ENCODE measurements at places on chromosomes 7 and 10. TPM values are rescaled to one million over a fixed set of nuclear protein-coding genes. Genes with fewer than 3 reads are reported as not detected.

The PYROXD2 gene
- 3.6 TPM for total RNA-seq

The ODAD2 gene
- total RNA-seq = 3.8 TPM

The OR2A7 gene
- total RNA-seq = not detected

DNA sequence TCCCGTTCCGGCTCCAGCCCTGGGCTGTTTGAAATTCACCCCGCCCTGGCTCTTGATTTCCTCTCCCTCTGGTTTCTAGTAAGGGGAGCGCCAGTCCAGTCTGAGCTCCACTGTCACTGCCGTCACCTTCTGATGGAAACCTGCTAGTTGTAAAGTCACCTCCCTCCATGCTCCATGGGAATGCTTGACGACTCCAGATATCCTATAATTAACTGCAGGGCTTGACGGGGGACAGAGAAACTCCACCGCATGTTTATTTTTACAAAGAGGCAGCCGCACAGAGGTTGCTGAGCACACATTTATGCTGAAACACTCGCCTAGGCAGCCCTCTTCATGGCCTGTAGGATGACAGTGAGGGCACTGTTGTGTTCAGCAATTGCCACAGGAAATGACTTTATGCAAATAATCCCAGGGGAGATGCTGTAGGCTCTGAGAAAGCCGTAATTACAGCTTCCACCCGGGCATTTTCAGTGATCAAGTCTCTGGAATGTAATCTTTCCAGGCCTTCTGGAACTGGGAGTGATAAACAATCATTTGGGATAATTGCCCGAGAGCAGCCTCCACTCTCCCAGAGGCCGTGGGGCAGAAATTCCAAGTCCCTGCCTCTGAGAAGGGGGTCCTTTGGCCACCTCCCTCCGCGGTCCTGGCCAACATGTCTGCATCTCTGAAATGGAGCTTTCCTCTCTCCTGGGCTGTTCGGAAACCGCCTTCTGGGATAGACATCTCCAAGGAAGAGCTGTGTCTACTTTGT lies 300.5 kb downstream of the KLF6 start:
- peak; percentile 64 for DNase-seq

GRCh38 chr7:96330193-96330592 lies 8.3 kb upstream of the SLC25A13 start:
- DNase-seq = peak; percentile 30

GRCh38 chr10:122190176-122190943 lies 80.7 kb upstream of the BTBD16 start:
- no peak for DNase-seq

GRCh38 chr7:114070246-114070645 lies 151.4 kb upstream of the PPP1R3A start:
- no peak for DNase-seq

GRCh38 chr7:148383651-148384050 lies 206.9 kb upstream of the C7orf33 start:
- DNase-seq = no peak

GRCh38 chr10:7738536-7739407 lies 35.7 kb downstream of the ITIH2 start:
- no peak for DNase-seq

DNA sequence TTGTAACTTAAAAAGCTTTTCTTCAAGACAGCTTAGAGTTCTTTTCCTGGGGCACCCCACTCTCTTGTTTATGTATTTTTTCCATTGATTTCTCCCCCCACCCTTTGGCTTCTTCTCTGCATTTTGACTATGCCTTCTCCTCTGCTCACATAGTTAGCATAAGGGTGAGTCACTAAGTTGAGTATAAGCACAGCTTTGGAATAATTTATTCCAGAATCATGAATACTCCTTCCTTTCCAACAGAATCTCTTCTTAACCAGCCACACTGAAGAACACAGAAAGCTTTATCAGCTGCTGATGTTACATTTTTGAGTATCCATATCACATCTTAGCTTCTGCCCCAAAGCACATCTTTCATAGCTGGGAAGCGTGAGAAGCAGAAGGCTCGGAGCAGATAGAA lies 449.5 kb upstream of the MKI67 start:
- DNase-seq = no peak

- no peak for DNase-seq
These were observed 279.8 kb downstream of the SEC23IP start for GRCh38 chr10:120172356-120172755.

DNA sequence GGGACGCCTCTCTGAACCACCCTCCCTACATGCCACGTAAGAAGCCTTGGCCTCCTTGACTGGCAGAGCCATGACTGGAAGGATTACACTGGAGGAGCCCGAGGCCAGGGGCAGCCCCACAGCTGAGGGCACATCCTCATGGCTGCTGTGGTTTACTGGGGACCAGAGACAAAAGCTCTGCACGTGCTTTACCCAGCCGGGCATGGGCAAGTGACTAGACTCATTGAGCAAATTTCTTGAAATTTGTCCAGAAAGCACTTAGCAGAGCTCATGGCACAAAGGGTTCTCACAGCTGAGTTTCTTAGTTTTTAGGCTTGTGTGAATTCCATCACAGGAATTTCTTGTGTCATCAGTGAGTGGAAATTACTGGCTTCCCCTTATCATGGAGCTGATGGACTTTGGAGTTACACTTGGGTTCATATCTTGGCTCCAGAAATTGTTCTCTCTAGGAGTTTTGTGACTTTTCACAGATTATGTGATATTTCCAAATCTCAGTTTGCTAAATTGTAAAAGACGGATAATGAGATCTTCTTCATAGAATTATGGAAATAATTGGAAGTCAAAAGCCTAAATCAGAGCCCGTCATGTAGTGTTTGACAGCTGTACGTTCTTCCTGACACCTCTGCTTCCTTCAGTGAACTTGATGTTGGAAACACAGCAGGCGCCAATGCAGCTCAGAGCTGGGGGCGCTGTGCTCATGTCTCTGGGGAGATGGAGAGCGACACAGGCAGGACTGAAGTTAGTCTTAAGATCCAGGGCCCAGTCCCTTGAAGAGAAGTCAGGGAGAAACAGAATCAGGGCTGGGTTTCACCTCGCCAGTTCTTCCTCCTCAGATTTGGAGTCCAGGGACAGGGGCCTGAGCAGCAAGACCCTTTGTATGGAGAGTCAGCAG lies 47.7 kb upstream of the MGAM2 start:
- DNase-seq = no peak

DNA sequence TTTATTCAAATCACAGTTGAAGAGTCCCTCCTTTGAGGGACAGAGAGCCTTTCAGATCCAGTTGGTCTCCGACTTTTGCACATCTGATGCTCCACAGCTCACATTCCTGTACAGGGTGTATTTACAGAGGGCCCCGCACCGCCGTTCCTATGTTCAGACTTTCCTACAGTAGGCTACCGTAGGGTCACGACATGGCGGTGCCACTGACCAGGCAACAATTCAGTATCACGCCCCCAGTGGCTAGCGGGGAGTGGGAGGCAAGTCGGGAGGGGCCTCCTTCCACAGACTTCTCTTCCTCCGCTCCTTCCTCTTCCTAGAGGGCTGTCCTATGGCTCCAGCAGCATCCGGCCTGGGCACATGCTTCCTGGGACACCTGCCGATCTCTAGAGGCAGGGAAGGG lies 40.6 kb upstream of the ENO4 start:
- DNase-seq = no peak

- DNase-seq = no peak
These were observed 744 bp downstream of the TRIP6 start for GRCh38 chr7:100867776-100868485.

GRCh38 chr7:101058355-101058754 lies 26.9 kb upstream of the TRIM56 start:
- peak; percentile 74 for DNase-seq

- DNase-seq = peak; percentile 47
These were observed at the start of gene TFPI2 for GRCh38 chr7:93890464-93891068. Gene TFPI2 (minus strand): TSS chr7:93890753. CDS start chr7:93890678, 75 bp downstream.

- no peak for DNase-seq
These were observed 732.1 kb upstream of the C7orf33 start for GRCh38 chr7:147858421-147858820.
